GM10248 (cell line): ENCODE measurements at places on chromosomes 13 and 19.
A peak's percentile ranks its signal among the peaks of the same experiment; 100 is the strongest.

- DNase-seq: no peak
Observed at GRCh38 chr19:31594701-31595100, 245.5 kb upstream of the TSHZ3 start.

GRCh38 chr13:104021806-104022397 is 955.7 kb upstream of the SLC10A2 start:
- DNase-seq: no peak

DNA sequence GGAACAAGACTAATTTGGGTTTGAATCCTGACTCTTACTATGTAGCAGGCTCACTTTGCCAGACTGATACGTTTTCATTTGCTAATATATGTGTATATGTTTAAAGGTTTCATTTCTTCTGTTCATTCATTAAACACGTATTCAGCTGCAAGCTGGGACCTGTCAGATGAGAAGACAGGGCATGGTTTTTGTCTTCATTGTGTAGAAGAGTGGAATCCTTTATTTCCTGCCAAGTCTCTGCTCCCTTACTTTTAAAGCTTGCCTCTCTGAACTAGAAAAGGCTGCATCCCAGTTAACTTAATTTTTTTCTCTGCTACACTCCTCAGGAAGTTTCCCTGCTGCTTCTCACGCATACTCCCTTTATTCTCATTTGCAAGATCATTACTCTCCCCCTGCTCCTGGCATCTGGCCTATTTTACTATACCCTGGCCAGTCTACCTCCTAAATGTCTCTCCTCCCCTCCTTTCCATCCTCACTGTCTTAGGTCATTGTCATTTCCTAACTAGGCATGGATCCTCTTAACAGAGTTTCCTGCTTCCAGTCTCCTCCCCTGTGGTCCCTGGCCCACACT is 141.0 kb upstream of the TMTC4 start:
- DNase-seq: no peak

DNA sequence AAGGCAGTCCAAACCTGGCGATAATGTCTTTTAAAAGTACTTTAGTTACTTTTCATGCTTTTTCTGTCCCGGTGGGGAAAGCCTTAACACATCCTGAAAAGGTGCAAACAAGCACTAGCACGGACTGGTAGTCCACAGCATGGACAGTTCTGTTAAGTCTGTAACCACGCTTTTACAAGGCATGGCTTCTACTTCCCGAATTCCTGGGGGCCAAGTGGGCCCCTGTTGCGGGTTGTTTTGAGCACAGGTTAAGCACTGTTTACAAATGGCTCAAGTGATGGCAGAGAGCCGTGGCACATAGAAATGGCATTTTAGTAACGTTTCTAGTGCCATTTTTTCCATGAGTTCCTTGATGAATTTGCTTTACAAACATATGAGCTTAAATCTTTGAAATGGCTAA is 37.6 kb downstream of the ZNF493 start:
- no peak for DNase-seq

DNA sequence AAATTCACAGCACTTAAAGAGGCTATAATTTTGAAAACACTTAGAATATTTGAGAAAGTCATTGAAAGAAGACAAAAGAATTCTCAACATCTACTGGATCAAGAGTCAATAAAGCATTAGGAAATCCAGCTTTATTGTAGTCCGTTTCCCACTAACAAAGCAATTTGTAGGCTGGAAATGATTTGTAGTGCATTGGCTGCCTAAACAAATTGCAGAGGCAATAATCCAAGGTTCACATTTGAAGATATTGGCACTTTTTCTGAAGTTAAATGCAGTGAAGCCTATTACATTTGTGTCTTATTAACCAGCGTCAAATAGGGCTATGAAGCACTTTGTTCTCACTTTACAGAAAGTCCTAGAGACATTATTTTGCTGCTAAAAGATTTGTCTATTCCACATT is 848.1 kb upstream of the SLITRK1 start:
- no peak for DNase-seq

GRCh38 chr13:18996627-18997051 is 185.0 kb downstream of the TUBA3C start:
- no peak for DNase-seq

DNA sequence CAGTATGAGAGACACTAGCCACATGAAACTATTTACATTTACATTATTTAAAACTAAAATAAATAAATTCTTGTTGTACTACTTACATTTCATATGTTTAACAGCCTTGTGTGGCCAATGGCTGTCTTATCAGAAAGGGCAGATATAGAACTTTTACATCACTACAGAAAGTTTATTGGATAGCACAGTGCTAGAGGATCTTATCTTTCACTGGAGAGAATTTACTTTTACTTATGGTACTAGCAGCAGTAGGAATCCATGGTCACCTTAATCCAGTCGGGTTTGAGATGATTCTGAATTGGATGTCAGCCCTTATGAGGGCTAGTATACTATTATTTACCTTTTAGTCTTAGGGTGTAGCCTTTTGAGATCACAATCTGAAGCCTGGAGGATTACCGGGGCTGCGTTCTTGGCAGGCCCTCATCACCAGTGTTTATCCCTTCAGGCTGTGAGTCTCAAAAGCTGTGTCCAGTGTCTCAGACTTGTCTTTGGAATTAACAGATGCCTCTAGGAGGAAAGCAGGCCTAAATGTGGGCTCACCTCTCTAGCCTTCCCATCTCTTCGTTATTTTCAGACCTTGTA is 21.7 kb downstream of the IFT88 start:
- DNase-seq: no peak

- no peak for DNase-seq
Observed at GRCh38 chr13:23288564-23288963, 107.8 kb downstream of the SGCG start.

DNA sequence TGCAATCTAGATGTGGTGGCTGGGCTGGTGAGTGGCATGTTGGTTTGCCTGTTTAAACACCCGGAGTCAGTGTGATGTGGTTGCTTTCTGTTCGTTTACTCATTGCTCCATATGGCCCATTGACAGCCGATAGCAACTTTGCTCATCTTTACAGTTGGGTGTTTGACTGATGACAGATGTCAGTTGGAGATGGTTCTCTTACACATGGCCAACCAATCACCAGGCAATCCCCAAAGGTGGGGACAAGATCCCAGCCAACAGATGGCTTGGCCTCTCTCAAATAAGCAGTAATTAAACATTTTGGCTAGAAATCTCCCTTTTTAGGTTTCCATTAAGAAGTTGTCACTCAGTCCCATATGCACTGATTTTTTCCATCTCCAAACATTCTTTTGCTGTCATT is 497.1 kb upstream of the ARGLU1 start:
- DNase-seq: no peak

DNA sequence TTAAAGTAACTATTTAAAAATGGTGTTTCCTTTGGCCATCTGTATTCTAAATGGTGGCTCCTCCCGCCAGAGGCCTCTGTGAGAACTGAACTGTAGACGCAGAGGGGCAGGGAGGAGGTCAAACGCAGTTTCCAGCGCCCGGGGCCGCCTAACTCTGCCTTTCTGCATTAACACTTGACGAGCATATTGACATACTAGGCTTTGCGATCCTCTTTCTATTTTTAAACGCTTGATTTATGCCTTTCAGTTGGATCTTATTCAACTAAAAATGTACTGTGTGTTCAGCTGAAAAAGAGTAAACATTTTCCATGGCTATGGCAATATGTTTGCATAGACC is 74.7 kb downstream of the SPACA7 start:
- DNase-seq: no peak

DNA sequence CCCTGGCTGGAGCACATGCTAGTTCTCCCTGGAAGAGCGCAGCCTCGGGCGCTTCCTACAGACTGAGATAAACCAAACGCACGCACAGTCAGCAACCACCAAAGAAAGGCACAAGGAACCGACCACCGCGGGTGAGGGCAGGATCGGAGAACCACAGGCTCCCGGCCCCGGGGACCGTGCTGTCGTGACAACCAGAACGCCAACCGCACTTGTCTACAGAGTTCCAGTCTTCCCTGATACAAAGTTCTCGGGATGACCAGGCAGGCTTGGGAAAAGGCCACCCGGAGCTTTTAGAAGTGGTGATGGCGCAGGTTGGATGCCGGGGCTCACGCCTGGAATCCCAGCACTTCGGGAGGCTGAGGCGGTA is 33.1 kb upstream of the CACTIN start:
- no peak for DNase-seq

GRCh38 chr13:42039457-42039945 is 8.9 kb upstream of the DGKH start:
- peak; percentile 32 for DNase-seq

DNA sequence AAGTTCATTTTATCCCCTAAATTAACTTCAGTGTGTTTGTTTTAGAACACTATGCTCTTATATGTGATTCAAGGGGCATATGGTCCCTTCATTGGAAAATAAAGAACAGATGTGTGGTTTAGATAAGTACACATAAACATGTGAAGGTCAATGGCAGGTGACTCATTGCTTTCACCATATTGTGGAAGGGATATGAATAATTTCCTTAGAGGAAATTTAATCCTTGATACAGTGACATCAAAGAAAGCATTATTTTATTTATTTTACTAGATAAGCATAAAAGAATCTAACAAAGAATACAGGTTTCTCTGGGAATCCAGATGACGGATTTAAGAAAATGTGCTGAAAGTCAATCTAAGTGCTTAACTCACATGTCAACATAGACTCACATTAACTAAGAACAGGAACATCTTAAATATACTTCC is 373.5 kb downstream of the KCTD12 start:
- DNase-seq: no peak

DNA sequence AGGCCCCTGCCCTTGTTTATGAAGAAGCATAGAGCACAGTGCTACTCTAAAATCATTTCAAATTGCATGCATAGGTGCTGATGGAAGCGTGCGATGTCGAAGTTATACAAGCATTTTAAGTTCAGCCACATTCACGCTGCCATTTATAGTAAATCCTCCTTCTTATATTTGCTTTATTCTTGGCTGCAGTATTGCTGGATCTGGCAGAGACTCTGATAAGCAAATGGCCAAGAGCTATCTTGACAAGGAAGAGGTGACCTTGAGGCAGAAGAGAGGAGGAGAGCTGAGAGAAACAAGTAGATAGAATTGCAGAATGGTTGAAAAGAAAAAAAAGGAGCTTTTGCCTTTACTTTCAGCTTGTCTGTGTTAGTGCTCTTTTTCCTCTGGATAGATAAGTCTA is 18.9 kb upstream of the MYO16 start:
- DNase-seq: no peak

GRCh38 chr19:9847087-9847671 is 12.1 kb downstream of the PIN1 start:
- no peak for DNase-seq

- no peak for DNase-seq
Observed at GRCh38 chr19:18001777-18002345, 6.1 kb upstream of the ARRDC2 start.

GRCh38 chr19:18291019-18291524 is 9.7 kb upstream of the JUND start:
- DNase-seq: no peak

- no peak for DNase-seq
Observed at GRCh38 chr19:29397748-29398147, 128.0 kb upstream of the VSTM2B start.

- DNase-seq: no peak
Observed at GRCh38 chr19:18733196-18733647, 49.7 kb downstream of the CRTC1 start.

- DNase-seq: no peak
Observed at GRCh38 chr19:7386308-7386707, 37.6 kb downstream of the ARHGEF18 start.

DNA sequence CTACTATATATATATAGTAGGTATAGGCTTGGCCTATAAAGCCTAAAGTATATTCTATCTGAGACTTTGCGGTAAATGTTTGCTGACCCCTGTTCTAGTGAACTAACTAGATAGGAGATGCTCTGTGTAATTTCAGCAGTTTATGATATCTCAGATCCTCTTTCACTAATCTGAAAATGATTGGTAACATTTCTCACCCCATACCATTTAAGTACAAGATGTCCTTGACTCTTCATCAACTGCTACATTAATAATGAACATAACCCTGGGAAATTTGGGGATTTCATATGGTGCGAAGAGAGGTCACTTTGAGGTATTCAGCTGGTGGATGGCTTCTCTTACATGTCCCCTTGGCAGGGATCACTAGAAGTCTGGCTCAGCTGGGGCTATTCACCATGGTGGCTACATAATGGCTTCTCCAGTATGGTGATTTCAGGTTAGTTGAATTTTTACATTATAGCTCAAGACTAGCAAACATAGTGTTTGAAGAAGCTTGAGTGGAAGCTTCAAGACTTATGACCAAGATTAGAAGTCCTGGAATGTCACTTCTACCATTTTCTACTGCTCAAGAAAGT is 103.6 kb upstream of the MYCBP2 start:
- DNase-seq: no peak

- no peak for DNase-seq
Observed at GRCh38 chr13:27140060-27140459, 31.6 kb downstream of the USP12 start.

DNA sequence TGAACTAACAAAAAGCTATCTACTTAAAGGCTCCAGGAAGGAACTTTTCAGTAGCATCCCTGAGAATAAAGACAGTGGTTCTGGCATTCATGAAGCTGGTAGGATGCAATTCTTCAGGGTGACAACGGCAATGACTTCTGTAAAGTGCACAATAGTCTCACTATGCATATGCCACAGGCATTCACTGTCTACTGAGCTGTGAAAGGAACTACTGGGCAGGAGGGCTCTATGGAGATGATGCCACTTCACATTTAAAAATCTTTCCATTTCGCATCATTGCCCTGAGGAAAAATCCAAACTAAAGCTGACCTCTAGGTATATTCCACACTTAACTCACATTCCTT is 2020.6 kb upstream of the PCDH20 start:
- DNase-seq: no peak

- DNase-seq: no peak
Observed at GRCh38 chr13:75442736-75443234, 39.2 kb downstream of the TBC1D4 start.

DNA sequence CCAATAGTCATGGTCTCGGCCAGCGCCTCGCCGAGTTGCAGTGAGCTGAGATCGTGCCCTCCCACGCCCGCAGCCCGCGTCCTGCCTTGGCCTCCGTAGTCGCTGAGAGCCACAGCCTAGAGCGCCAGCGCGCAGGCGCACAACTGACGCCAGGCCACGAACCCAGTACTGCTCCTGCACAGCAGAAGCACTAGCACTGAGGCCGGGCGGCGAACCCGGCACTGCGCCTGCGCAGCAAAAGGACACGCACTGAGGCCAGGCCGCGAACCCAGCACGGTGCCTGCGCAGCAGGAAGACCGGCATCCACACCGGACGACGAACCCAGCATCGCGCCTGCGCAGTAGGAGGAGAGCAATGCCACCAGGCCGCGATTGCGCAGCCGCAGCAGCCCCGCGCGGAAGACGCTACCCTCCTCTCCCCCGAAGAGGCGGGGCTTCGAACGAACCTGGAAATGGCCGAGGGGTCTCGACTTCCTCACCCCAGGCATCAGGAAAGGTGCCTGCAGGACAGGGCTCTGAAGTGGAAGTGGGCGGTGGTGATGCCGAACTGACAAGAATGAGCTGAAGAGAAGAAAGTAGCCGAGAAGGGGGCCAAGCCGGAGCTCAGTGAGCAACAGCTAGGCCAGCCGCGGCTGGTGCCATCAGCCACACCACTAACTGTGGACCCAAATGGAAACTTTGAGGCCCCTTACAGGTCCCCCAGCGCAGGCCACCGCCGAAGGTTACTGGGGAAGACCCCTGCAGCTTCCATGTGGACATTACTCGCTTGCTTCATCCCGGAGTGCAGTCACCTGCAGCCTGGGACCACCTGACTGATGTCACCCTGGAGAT is 7.5 kb downstream of the F10 start:
- DNase-seq: no peak

GRCh38 chr13:40933508-40934204 is 85.5 kb downstream of the ELF1 start:
- DNase-seq: peak; percentile 28
